Activated CD4-positive, alpha-beta T cell treated with anti-CD3 and anti-CD28 coated beads for 24 hours (primary cell): ENCODE measurements at places on chromosomes 1 and 21.

DNA sequence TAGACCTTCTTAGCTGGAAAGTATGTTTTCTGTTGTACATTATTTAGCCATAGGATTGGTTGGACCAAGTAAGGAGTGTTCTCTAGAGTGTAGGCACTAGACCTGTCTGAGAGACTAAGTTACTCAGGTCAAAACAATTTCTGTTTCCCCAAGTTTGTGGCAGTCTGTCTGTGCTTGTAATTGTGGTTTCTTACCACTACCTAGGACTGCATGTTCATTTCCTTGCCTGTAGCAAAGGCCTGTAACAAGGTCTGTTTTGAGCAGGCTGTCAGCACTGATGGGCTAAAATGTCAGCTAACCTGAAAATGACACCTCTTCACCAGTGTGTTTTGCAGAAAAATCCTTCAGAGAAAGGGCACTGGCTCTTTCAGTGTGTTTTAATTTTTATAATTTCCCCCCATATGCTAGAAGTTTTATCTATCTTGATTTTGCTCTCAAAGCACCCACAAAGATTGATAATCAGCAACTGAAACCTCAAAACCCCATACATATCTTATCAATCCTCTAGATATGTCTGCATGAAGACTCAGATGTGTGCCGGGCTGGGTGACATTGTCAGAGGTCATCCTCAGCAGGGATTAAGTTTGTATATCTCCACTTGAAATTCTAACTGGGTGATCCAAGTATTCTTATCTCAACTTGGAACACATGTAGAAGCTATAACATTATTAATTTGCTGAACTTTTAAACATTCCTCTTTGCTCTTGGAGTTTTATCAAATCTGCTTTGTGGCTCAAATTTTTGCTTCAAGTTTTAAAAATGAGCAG is 50.7 kb upstream of the ST6GALNAC3 start:
- no peak for DNase-seq

DNA sequence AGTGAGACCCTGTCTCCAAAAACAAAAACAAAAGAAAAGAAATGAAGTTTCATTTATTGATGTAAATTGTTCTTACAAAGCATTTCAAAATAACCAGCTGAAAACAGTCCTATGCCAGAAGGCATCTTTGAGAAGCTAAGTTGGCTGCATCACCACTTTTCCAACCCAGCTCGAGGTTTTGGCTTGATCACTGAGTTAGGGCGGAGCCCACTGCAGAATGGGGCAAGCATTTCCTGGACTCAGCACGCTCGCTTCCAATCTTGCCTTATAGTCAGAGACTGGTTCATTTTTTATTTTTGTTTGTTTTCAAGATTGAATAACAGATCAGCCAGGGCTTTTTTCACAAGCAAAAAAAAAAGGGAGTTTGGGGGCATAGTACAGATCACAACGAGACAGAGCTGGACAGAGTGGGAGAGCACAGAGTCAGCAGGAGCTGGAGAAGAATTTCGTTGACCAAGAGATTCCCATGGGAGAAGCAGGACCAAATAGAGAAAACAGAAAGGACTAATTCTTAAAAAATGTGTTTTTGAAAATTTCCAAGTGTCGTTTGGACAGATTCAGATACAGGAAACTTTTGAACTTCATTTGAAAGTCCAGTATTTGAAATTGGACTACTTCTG is 23.5 kb upstream of the COL6A1 start:
- DNase-seq, result no peak

GRCh38 chr1:26474818-26475217 is 2.6 kb downstream of the HMGN2 start:
- no peak for DNase-seq

- no peak for DNase-seq
Measured at GRCh38 chr21:27047283-27047657, 80.4 kb upstream of the ADAMTS5 start.

- no peak for DNase-seq
Measured at GRCh38 chr1:181148636-181149035, 60.1 kb downstream of the IER5 start.

DNA sequence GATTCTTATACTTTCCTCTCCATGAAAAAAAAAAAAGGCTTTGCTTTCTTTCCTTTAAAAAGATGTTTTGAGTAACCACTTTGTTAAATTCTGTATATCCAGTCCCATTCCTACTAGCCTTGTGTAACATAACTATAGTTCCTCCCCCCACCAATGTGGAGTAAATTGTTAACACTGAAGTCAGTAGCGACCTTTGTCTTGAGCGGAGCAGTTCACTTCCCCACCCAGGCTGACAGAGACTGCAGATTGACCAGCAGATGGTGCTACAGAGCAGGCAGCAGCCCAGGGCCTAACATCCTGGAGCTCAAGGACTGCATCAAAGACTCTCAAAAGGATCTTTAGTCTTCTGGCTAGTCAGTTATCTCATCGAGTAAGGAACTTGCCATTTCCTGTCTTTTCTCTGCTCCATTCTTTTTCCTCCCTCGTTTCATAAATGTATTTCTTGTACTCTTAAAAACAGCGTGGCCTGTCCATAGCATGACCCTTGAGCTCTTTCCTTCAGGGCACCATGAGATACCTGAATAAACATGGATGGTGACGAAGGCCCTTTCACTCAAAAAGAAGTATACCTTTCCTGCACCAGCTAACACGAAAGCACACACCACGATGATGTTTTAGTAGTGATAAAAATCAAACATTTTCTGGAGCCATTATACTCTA is 503.5 kb upstream of the PKN2 start:
- peak; percentile 32 for DNase-seq

GRCh38 chr1:27380766-27381733 is 2.1 kb downstream of the CD164L2 start:
- DNase-seq, result no peak

- no peak for DNase-seq
Measured at GRCh38 chr21:28216976-28217523, 775.6 kb downstream of the LTN1 start.

DNA sequence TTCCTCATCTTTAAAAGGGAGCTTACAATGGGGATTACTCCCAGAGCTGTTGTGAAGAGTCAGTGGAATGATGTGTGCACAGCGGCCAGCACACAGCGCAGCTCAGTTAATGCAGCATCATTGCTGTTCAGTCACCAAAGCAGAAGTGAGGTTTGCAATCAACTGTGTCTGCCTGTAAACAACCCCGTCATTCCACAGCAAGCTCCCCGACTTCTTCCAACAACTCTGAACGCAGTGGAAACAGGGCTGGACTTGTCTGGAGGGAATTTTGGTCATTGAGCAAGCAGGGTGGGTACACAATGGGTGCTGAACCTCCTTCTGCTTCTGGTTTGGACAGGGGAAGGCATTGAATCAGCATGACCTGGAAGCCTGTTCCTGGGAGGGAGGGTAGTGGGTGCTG is 347.4 kb downstream of the PTPRU start:
- DNase-seq, result no peak

- no peak for DNase-seq
Measured at GRCh38 chr1:79845936-79846335, 839.4 kb upstream of the ADGRL4 start.

DNA sequence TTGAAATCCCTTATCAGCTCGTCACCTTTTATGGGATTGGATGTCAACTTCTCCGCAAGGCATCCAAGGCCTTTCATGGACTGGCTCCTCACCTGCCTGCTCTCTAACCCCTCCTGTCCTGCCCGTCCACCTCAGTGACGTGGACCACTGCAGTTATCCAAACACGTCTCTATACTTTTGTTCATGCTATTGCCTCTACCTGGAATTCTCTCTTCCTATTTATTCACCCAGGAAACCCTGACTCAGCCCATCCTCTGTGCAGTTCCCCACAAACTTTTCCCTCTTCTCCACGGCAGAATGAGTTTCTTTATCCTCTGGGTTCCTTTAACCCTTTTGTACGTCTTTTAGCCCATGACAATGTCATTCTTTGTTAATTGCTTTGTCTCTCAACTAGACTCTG is 5.1 kb upstream of the UTP25 start:
- no peak for DNase-seq

DNA sequence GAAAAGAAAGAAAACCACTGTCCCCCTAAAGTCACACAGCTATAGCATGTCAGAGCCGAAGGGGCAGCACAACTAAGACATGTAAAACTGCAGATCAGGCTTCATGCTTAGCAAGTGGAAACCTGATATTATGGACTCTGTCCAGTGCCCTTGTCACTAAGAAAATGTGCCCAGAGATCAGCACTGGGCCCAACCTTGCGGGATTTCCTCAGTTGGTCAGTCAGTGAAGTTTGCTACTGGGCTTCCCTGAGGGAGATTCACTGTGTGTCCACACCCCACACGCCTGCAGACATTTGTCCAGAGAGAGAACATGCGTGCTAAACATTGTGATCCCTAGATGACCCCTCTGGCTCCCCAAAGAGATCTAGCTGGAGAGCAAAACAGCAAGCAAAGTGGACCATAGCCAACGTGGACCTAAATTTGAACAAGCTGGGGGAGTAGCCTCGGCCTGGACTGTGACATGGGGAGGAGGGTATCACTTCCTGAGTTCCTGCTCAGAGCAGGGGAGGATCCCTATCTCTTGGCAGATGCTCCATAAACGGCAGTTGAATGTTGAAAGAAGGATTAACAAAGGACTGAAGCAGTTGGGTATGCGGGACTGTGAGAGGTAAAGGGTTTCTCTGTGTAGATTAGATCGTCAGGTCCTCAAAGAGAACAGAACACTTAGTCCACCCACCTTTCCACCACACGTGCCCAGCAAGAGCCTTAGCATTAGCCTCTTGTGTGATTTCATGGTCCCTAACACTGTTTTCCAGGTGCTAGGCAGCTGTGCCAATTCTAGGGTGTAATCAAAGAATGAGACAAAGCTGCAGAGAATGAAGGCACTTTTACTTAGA is 53.6 kb downstream of the GLUL start:
- no peak for DNase-seq

- DNase-seq, result no peak
Measured at GRCh38 chr1:65881067-65881594, 88.4 kb downstream of the PDE4B start.

DNA sequence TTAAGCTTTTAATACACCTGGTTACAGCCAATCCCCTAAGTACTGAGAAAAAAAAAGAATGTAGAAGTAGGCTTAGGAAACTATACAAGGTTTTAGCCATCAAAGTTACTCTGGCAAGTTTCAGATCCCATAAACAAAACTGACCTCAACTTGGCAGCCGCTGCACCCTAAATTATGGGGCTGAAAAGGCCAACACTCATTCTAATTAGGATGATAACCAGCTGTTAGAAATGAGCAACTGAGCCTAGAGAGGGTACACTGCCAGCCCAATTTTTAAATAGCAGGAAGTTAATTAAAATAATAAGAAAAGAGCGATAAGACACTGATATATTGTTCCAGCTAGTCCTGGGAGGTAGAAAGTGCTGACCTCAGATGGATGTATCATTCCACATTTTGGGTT is 105.7 kb upstream of the VAV3 start:
- DNase-seq, result no peak

DNA sequence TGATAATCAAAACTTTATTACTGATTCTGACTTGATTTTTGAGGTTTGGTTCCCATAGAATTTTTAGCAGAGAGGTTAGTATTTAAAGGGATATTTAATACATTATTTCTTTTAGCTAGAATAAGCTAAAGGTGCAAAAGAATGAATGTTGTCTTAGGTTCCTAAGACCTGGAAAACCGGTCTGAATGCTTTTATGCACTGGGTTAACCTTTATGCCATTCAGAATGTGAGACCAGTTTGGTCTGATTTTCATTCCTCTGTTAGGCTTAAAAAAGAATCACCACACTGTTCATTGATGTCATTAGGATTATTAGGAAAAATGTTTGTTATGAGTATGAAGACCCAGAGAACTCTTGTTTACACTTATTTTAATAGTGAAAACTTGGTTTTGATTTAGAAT is 30.1 kb downstream of the RAP1A start:
- DNase-seq, result no peak

DNA sequence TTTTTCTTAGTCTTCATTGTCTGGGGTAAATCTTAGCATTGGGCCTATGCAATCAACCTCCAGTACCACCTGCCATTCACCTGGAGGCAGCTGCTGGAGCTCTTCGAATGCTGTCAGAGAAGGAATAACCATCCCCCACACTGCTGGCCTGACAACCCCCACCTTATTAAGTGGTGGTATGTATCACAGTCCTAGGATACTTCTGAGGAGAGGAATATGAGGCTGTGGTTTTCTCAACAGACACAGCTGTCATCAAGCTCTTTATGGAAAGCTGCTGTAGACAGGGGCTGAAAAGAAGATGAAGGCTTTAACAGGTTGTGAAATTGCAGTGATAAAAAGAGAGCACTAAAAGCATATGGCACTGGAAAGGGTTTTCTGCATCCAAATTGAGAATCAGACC is 61.7 kb downstream of the TSEN15 start:
- DNase-seq, result no peak

DNA sequence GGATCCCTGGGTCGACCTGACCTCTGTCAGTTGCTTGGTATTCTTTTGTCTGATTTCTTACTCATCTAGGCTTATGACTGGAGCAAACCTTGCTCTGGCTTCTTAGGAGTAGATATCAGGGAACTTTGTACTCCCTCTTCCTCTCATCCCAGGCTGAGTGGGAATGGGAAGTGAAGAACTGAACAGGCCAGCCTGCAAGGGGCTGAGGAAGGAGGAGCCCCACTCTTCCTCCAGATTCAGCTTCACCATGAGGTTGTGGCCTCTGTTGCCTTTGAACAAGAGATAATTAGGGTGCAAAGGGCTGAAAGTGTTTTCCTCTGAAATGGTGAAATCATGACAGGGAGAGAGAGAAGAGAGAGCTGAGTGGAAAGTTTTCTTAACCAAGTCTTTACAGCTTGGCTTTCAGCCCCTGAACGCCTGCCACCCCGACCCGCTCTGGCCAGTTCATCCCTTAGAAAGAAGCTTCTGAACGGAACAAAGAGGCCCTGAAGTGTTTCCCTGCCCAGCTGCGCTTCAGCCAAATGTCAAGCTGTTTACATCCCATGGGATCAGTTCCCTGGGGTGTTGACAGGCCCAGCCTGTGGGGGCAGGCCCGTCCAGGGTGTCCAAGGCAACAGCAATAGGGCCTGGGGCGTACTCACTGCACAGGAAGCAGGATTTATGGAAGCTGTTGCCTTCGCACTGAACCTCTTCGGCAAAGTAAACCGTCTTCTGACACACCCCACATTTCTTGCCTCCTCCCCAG is 11.2 kb downstream of the CSRP1 start:
- no peak for DNase-seq

- no peak for DNase-seq
Measured at GRCh38 chr1:181208083-181208482, 119.6 kb downstream of the IER5 start.

GRCh38 chr1:219703368-219703639 is 90.4 kb upstream of the ZC3H11B start:
- DNase-seq, result no peak

DNA sequence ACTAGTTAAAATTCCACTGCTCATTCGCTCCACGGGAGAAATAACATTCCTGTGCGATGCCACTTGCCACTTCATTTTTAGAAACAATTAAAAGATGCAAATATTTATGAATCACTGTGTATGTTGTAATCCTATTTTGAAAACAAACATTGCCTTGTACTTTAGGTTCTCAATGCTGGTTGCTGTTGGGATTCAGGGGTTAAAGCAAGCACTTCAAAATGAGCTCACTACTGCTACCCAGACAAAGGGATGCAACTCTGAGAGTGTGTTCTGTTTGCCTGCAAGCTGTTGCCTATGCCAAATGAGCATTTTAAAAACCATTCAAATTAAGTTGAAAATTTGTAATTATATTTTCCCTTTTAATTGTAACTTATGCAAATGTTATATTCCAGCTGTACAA is 87.5 kb downstream of the RWDD3 start:
- no peak for DNase-seq
